ENCODE measurements at places on chromosomes 1 and 21.

- DNase-seq = no peak
Measured at GRCh38 chr1:204217648-204218000, 3.8 kb upstream of the GOLT1A start.

DNA sequence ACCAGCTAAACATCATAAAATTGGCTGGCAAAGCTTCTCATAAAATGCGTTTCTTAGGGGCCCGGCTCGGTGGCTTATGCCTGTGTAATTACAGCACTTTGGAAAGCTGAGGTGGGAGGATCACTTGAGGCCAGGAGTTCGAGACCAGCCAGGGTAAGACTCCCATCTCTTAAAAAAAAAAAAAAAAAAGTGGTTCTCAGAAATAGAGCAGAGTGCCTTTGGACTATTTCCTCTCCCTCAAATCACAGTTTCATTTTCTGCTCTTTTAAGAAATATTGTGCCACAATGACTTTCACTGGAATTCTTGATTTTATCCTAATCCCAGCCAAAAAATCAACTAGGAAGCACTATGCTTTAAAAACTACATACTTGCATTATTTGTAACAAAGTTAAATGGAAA lies 13.3 kb downstream of the HSF2BP start:
- DNase-seq = no peak

DNA sequence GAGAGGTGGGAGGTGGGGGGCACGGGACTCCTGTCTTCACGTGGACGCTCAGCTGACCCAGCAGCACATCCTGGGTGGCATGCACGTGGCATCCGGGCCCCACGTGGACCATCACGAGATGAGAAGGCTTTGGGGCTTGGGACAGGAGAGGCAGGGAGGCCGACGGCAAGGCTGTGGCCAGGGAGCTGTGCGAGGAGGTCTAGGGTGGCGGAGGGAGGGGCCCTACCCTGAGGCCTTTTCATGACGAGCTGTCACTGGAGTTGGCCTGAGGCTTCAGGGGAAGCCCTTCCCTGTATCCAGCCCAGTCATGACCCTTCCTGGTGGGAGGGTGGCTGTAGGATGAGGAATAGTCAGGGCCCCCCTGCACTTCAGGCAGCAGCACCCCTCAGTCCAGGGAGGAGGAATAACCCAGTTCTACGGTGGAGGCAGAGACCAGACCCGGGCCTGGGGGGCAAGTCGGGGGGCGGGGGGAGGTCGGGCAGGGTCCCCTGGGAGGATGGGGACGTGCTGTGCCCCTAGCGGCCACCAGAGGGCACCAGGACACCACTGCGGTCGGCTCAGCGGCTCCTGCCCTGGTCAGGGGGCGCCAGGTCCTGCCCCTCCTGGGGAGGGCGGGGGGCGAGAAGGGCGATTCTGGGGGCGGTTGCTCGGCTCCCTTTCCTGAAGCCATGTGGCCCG lies 2.0 kb upstream of the PERM1 start:
- DNase-seq = no peak

GRCh38 chr1:47901001-47901575 lies 96.1 kb downstream of the TRABD2B start:
- DNase-seq = no peak

GRCh38 chr1:64137412-64137803 lies 66.0 kb upstream of the UBE2U start:
- no peak for DNase-seq

DNA sequence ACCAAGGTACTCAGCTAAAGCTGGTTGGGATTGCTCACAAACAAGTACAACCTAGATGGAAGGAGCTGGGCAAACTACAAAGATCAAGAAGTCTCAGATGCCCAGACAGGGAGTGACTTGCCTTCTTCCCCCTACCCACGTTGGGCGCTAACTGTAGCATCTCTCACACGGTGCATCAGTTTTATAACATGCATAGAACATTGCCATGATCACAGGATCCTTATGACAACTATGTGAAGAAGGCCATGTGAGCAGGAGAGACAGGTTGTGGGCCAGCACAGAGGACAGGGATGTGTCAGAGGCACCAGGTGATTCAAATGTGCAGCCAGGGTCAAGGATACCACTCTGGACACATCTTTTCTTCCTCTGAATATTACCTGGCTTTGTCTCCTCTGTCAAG lies 28.3 kb upstream of the CYP4B1 start:
- no peak for DNase-seq

- no peak for DNase-seq
Measured at GRCh38 chr1:200039849-200040474, 12.5 kb downstream of the NR5A2 start.

DNA sequence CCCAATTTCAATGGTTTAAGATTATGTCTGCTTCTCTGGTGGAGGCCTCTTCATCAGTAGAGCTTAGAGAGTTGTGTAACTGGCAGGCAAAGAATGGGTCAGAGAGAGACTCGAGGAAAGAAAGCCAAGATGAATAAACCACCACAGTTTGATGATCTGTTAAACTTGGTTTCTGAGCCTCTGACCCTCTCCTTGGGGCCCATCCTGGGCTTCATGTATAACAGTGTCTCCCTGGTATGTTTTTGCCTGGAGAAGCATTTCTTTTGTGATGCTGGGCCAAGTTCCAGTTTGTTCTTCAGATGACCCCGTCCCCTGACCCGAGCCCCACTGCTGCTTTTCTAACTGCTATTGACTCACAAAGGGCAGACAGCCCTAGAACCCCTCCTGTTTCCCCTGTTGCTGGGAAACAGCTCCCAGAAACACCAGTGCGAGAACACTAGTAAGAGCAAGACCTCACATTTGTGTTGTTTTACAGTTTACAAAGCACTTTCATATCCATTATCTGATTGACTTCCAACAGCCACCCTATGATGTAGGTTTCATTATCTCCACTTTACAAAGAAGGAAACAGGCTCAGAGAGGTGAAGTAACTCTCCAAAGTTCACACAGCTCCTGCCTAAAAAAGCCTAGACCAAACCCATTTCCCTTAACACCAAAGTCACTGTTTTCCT lies 9.0 kb downstream of the CD2 start:
- peak; percentile 45 for DNase-seq

- no peak for DNase-seq
Measured at GRCh38 chr1:46133181-46133658, 791 bp upstream of the PIK3R3 start.

- DNase-seq = peak; percentile 2
Measured at GRCh38 chr1:198970916-198971315, 332.1 kb downstream of the PTPRC start.

DNA sequence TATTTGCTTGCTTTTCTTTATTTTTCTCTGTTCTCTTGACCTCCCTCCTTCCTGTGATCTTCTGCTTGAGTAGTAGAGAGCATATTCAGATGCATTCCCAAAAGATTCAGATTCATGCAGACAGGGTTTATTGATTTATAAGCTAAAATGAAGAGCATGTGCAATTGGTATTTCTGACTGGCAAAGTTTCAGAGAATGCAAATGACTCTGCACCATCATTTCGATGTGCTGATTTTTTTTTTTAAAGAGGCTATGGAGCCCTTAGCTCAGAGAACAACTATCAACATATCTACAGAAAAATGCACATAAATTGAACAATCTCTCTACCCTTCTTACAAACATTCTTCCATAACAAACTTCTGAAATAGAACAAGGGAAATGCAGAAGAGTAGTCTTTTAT lies 312.0 kb downstream of the VAV3 start:
- DNase-seq = no peak

- peak; percentile 72 for DNase-seq
Measured at GRCh38 chr1:45014321-45015028, 2.4 kb downstream of the UROD start.

DNA sequence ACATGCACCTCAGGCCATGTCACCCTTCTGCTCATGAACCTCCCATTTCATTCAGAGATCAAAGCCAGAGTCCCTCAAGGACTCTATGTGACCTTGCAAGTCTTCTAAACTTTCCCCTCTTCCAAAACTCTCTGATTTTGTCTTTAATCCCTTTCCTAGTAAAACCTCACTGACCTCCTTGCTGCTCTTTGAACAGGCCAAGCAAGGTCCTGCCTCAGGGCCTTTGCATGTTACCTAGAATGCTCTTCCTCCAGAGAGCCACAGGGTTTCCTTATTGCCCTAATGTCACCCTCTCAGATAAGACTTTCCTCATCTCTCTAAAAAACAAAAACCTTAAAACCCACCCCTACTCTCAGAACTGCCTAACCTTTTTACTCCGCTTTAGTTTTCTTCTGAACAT lies 26.6 kb downstream of the IL23R start:
- DNase-seq = no peak

DNA sequence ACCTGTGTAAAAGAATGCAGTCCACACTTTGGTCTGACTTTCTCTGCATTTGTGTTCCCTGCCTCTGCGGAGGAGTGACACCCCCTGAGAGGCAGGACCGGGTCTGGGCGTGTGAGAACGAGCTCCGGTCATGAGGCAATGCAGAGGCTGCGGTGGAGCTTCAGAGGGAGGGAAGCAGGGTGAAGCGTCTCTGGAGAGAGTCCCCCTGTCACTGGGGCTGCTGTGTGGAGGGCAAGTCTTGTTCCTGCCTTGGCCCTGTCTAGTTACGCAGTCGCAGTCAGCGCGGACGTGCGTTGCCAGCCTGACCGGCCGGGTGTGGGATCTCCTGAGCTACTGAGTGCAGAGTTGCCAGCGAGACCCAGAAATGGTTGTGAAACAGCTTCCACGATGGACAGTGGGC lies 48.5 kb downstream of the BACE2 start:
- no peak for DNase-seq

DNA sequence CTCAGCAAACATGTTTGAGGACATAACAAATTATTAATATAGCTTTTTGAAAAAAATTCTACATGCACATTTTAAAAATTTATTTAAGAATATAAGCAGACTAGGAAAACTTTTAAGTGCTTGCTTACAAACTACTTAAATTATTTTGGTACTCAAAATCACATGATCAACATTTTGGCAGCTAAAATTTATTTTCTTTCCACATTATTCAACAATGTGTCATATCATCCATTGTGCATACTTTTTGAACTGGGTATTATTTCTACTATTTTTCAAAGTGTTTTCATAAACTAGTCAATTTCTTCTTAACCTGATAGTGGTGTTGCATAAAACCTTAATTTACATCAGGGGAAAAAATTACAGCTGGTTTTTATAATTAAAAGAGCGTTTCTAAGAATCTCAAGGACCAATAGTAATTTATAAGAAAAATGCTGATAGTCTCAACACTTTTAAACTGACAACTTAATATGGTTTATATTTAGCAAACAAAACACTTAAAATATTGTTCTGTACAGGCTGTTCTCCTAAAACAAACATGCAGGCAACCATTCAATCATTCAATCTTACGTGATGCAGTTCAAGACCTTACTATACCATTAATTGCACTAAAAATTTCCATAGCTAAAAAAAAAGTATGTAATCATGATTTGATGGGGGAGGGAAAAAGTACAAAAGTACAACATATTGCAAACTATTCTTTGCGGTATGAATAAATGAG lies 105.0 kb downstream of the GPATCH2 start:
- peak; percentile 21 for DNase-seq

GRCh38 chr1:36122062-36123030 lies 2.7 kb downstream of the COL8A2 start:
- no peak for DNase-seq

- no peak for DNase-seq
Measured at GRCh38 chr1:13722808-13723360, 22.9 kb downstream of the PRDM2 start.

DNA sequence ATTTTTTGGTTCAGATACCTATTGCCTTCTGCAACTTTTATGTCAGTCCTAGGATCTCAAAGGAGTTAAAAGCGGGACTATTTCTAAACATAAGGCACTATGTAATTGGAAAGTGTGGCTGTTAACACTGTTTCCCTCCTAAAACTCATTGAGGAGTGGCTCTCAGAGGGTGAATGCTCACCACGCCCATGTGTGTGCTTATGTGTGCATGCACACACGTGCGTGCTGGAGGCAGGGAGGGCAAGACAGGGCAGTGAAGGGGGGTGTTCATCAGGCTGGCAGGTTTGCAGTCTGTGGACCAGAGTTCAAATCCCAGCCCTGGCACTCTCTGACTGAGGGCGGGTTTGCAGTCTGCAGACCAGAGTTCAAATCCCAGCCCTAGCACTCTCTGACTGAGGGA lies 22.4 kb downstream of the KCNAB2 start:
- DNase-seq = no peak

DNA sequence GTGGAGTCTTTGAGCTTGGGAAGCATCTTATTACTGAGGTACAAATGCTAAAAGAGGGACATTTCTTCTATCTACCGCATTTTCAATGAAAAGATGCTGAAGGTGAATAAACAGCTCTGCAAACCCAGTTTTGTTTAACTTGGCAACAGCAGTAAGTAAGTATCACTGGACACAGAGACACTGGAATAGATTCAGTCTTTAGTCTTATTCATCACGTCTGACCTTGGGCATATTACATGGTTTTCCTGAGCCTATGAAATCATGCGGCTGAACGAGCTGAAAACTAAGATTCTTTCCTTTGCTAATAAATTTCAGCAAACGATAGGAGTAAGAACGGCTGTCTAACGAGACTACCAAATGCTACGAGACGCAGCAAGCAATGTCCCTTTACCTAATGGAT lies 207.4 kb downstream of the GABPA start:
- no peak for DNase-seq

DNA sequence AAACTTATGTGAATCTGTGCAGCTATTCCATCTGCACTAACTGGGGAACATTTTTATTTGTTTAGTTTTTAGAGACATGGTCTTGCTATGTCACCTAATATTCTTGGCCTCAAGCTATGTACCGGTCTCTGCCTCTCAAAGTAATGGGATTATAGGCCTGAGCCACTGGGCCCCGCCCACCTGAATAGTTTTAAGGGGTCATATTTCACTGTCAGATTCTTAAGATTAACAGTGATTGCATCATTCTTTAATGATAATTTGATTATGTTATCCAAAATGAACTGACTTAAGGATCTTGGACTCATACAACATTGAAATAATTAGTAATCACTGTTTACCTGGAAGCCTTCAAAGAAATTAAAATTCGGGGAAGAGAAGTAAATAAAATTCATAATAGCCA lies 12.6 kb upstream of the KLF18 start:
- no peak for DNase-seq

DNA sequence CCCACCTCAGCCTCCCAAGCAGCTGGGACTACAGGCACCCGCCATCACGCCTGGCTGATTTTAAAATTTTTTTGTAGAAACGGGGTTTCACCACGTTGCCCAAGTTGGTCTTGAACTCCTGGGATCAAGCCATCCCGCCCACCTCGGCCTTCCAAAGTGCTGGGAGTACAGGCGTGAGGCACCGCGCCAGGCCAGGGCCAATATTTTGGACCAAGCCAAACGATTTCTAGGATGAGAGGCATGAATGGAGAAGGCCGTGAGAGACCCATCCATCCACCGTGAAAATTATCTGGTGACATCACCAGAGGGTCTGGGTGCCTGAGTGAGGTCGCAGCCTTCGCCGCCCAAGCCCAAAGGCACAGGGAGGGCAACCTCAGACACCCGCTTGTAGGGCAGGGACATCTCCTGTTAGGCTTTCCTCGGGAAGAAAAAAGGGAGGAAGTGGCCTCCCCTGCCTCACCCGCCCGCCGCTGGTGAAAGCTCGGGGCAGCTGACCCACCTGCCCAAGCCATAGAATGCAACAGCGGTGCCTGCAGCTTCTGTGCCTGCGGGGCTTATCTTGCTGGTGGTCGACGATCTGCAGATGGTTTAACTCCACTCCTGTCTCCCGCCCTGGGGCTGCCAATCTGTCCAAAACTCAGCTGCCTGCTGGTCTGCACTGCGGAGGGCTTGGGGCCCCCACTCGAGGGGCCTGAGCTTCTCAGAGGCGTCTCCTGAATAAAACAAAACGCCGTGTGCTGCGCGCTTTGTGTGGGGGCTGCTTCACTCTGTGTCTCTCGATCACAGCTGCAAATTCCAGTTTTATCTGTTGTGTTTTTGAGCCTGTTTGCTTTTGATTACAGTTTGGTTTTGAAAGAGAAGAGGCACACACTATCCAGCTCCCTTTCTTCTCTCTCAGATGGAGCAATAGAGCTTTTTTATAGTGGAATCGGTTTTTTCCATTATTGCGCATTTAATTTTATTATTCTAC lies 85.8 kb downstream of the MRPS6 start:
- DNase-seq = no peak
